Adrenal gland (tissue), 19 donors: ENCODE measurements at places on chromosomes 11 and 22. TPM values are rescaled to one million over a fixed set of nuclear protein-coding genes. Genes with fewer than 3 reads are reported as not detected.

GRCh38 chr22:27751277-27752070 lies 50.1 kb downstream of the MN1 start:
- H3K27ac ChIP-seq = no peak overlapping the region
- no peak for DNase-seq
- H3K27me3 ChIP-seq = no peaks in the 10 kb centered on the region
- no peak overlapping the region for H3K4me3 ChIP-seq
- no peaks in the 10 kb centered on the region for H3K36me3 ChIP-seq

- H3K4me1 ChIP-seq = peaks cover 68% of the 10 kb centered on the region
- DNase-seq = no peak
- H3K36me3 ChIP-seq = peaks cover 25% of the 10 kb centered on the region
- H3K27ac ChIP-seq = peak overlapping the region; percentile 99
- no peak overlapping the region for H3K4me3 ChIP-seq
Measured at GRCh38 chr22:37566329-37566837, 6.1 kb downstream of the CDC42EP1 start.

DNA sequence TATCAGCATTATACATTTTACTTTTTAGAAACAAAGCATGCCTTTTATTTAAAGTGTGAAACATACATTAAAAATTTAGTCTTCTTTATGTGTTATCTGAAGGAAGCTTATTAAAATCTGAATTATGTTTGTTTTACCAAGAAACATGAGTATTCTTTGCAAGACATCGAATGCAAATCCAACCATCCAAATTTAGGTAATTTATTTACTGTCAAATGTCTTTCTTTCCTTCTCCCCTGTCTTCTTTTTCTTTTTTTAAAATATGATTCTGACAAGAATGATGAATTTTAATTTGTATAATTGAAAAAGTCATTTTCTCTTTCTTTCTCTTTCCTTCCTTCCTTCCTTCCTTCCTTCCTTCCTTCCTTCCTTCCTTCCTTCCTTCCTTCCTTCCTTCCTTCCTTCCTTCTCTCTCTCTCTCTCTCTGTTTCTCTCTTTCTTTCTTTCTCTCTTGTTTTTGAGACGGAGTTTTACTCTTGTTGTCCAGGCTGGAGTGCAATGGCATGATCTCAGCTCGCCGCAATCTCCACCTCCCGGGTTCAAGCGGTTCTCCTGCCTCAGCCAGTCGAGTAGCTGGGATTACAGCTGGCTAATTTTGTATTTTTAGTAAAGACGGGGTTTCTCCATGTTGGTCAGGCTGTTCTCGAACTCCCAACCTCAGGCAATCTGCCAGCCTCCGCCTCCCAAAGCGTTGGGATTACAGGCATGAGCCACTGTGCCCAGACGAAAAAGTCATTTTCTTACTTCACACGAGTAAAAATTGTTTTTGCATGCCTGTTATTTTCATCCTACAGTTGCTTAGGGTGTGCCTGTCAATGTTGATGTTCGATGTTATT lies 157.5 kb downstream of the TMEM135 start:
- H3K27ac ChIP-seq = no peak overlapping the region
- no peaks in the 10 kb centered on the region for H3K27me3 ChIP-seq
- H3K36me3 ChIP-seq = no peaks in the 10 kb centered on the region
- H3K4me3 ChIP-seq = no peak overlapping the region

GRCh38 chr11:116567721-116568242 lies 205.0 kb downstream of the BUD13 start:
- no peaks in the 10 kb centered on the region for H3K36me3 ChIP-seq
- no peak for DNase-seq
- no peak overlapping the region for H3K4me3 ChIP-seq
- H3K4me1 ChIP-seq = no peaks in the 10 kb centered on the region

DNA sequence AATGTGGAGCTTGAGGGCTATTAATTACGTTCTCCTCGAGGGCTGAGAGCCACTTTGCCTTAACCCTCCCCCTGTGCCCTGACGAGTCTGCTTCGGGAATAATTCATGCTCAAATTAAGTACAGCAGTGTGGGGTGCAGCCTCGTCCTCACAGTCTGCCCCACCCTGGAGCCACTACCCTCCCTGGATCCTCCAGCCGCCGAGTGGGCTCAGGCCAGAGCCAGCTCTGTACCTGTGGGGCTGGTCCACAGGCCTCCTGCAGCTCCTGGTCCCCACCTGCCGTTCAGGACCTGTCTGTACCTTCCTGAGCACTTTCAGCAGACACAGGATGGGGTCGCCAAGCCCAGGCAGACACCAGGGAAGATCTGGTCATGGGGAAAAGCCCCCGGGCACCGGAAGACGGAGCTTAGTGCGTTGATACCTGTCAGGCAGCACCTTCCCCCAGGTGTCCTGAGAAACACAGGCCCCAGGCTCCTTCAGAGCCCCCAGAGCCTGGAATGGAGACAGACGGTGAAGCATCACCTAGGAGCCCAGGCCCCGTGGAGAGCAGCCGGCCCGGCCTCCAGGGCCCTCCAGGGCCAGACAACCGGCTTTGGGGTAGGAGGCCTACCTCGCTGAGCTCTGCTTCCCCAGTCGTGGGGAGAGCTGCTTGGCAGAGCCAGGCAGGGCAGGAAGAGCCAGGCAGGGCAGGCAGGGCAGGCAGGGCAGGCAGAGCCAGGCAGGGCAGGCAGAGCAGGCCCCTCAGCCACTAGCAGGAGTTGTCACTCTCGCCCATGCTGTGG lies 9.7 kb downstream of the TSPAN32 start:
- DNase-seq = no peak
- no peaks in the 10 kb centered on the region for H3K27me3 ChIP-seq
- H3K36me3 ChIP-seq = no peaks in the 10 kb centered on the region
- no peak overlapping the region for H3K4me3 ChIP-seq

- no peaks in the 10 kb centered on the region for H3K27me3 ChIP-seq
Measured at GRCh38 chr11:94519478-94520084, 7.3 kb downstream of the C11orf97 start.

GRCh38 chr22:41816241-41816640 lies 15.8 kb downstream of the CCDC134 start:
- no peak overlapping the region for H3K4me3 ChIP-seq
- H3K36me3 ChIP-seq = no peaks in the 10 kb centered on the region
- no peak for DNase-seq

GRCh38 chr11:44802347-44802746 lies 75.6 kb downstream of the TSPAN18 start:
- no peaks in the 10 kb centered on the region for H3K4me1 ChIP-seq
- H3K27ac ChIP-seq = no peak overlapping the region
- H3K36me3 ChIP-seq = no peaks in the 10 kb centered on the region
- no peaks in the 10 kb centered on the region for H3K27me3 ChIP-seq
- DNase-seq = no peak

DNA sequence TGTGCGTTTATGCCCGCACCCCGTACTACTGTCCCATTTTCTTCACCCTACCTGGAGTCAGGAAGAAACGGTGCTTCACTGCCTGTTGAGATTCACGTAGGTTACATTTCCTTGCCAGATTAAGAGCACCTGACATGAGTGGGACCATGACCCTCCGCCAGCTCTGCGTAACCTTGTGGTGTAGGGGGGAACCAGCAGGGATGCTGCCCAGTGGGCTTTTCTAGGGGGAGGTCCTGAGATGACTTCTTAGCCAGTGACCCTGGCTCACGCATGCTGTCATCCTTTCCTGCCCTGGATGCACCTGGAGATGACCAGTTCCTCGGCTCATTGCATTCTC lies 967 bp upstream of the ARVCF start:
- DNase-seq = no peak
- H3K36me3 ChIP-seq = no peaks in the 10 kb centered on the region
- H3K4me1 ChIP-seq = peaks cover 19% of the 10 kb centered on the region
- no peak overlapping the region for H3K4me3 ChIP-seq

- no peak for DNase-seq
- H3K4me3 ChIP-seq = no peak overlapping the region
- no peaks in the 10 kb centered on the region for H3K36me3 ChIP-seq
- no peaks in the 10 kb centered on the region for H3K27me3 ChIP-seq
- no peaks in the 10 kb centered on the region for H3K4me1 ChIP-seq
- no peak overlapping the region for H3K27ac ChIP-seq
Measured at GRCh38 chr11:71158936-71159335, 93.4 kb downstream of the SHANK2 start.

- H3K36me3 ChIP-seq = no peaks in the 10 kb centered on the region
- H3K27ac ChIP-seq = no peak overlapping the region
- H3K4me3 ChIP-seq = no peak overlapping the region
- H3K4me1 ChIP-seq = no peaks in the 10 kb centered on the region
Measured at GRCh38 chr11:123247496-123247799, 52.4 kb upstream of the CLMP start.

DNA sequence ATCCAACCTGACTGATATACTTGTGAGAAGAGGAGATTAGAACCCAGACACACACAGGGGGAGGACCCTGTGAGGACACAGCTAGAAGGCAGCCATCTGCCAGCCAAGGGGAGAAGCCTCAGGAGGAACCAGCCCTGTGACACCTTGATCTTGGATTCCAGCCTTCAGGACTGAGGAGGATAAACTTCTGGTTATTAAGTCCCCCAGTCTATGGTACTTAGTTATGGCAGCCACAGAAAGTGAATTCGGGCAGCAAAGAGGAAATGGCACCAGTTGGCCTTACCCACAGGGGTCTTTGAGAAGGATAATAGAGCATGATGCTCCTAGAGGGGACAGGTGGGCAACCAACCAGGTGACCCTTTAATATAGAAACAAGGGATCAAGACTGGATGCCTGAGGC lies 49.4 kb downstream of the ASCL2 start:
- no peaks in the 10 kb centered on the region for H3K27me3 ChIP-seq

- no peak overlapping the region for H3K27ac ChIP-seq
- no peaks in the 10 kb centered on the region for H3K27me3 ChIP-seq
- peak; percentile 75 for DNase-seq
- no peaks in the 10 kb centered on the region for H3K4me1 ChIP-seq
Measured at GRCh38 chr11:7442588-7443215, 42.6 kb upstream of the OLFML1 start.

- no peak overlapping the region for H3K27ac ChIP-seq
- no peak overlapping the region for H3K4me3 ChIP-seq
- no peaks in the 10 kb centered on the region for H3K36me3 ChIP-seq
- H3K4me1 ChIP-seq = peaks cover 3% of the 10 kb centered on the region
Measured at GRCh38 chr11:101436511-101437142, 147.2 kb downstream of the TRPC6 start.

DNA sequence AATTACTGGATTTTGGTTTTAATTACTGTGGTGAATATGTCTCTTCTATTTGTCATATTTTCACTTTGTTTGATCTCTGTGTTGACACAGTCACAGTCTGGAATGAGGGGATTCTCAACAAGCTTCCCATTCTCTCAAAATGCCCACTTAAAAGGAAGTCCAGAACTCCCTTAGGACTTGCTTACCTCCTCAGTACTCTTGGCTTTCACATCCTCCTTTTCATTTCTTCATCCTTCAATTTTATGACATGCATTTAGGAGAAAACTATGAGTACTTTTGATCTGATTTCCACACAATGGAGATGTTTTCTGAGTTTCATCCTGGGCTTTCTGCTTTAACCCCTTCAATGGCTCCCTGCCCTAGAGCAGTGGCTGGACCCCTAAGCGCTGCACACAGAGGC lies 49.3 kb upstream of the FLI1 start:
- no peaks in the 10 kb centered on the region for H3K27me3 ChIP-seq
- no peaks in the 10 kb centered on the region for H3K36me3 ChIP-seq
- H3K4me1 ChIP-seq = no peaks in the 10 kb centered on the region
- H3K27ac ChIP-seq = no peak overlapping the region

DNA sequence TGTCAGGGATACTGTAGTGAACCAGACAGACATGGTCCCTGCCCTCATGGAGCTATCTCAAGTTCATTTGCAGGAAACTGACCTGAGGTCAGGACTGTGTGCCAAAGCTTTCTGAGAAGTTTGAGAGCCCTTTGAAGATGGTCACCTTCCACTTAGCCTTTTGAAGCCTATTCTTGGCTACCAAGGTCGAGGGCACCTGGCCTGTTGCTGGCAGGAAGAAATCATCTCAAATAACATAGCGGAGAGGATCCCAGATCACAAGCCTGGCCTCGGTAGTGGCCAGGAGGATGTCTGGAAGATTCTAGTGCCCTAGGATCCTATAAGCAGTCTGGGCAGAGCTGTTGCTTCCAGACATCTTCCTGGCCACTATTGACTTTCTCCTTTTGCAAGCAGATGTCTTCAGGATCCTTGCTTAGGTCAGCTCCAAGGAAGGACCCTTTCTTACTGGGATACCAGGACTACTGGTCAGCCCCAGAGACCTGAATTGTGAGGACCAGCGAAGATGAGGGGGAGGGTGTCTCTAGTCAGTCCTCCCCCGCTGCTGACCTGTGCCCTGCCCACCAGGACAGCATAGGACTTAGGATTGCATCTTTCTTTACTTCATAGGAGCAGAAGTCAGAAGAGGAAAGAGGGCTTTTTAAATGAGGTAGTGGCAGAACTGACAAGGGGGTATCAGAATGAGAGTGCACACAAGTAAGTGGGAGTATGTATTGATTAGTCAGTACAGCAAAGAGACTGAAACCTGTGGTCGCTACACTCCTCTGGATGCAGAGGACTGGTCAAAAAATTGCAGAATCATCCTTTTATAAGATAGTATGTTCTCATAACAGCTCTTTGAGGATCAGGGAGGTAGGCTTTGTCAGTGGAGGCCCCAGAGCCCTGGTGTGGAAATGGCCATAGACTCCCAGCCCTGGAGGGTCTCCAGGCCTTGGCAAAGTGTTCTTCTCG lies 94.8 kb downstream of the TEAD1 start:
- H3K4me3 ChIP-seq = no peak overlapping the region
- peaks cover 6% of the 10 kb centered on the region for H3K4me1 ChIP-seq
- H3K36me3 ChIP-seq = no peaks in the 10 kb centered on the region
- no peak for DNase-seq
- H3K27ac ChIP-seq = no peak overlapping the region

- no peaks in the 10 kb centered on the region for H3K36me3 ChIP-seq
- DNase-seq = no peak
- no peaks in the 10 kb centered on the region for H3K27me3 ChIP-seq
- peaks cover 22% of the 10 kb centered on the region for H3K4me1 ChIP-seq
Measured at GRCh38 chr11:34266090-34266912, 91.5 kb downstream of the ABTB2 start.

GRCh38 chr11:116515664-116516184 lies 257.1 kb downstream of the BUD13 start:
- H3K4me1 ChIP-seq = no peaks in the 10 kb centered on the region
- no peak overlapping the region for H3K27ac ChIP-seq
- H3K36me3 ChIP-seq = no peaks in the 10 kb centered on the region
- H3K4me3 ChIP-seq = no peak overlapping the region

DNA sequence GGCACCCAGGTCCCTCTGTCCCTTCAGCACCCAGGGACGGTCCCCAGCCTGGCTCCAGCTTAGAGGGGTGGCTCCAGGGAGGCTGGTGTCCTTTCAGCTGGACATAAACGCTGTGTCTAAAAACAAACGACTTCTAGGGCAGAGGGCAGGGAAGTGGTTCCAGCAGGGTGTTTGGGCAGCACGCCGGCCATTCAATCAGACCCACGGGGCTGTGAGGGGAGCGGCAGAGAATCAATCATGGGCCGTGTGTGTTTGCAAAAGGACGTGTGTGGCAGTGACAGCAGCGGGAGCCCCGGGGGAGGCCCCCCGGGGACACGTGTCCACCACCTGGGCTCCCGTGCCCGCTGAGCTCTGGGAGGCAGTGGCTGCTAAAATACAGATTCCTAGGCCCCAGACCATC lies 127.7 kb downstream of the MN1 start:
- H3K27ac ChIP-seq = no peak overlapping the region
- peaks cover 12% of the 10 kb centered on the region for H3K4me1 ChIP-seq
- no peaks in the 10 kb centered on the region for H3K36me3 ChIP-seq
- DNase-seq = no peak

The OR51E2 gene
- total RNA-seq = not detected

The NFAM1 gene
- total RNA-seq = 8.5 TPM

The MPZL3 gene
- 0.78 TPM for total RNA-seq

The MAJIN gene
- total RNA-seq = not detected

The HINFP gene
- total RNA-seq = 23.0 TPM

The PYGM gene
- 2.9 TPM for total RNA-seq

The OR51V1 gene
- not detected for total RNA-seq

The IL10RA gene
- 50.5 TPM for total RNA-seq

The F2 gene
- not detected for total RNA-seq
